NCI-H187 treated with DMSO at 0.1 percent for 48 hours (cell line): ENCODE measurements at places on chromosomes 3 and 15.

GRCh38 chr3:169759256-169759655 lies 5.6 kb downstream of the TERC start:
- DNase-seq, result no peak

DNA sequence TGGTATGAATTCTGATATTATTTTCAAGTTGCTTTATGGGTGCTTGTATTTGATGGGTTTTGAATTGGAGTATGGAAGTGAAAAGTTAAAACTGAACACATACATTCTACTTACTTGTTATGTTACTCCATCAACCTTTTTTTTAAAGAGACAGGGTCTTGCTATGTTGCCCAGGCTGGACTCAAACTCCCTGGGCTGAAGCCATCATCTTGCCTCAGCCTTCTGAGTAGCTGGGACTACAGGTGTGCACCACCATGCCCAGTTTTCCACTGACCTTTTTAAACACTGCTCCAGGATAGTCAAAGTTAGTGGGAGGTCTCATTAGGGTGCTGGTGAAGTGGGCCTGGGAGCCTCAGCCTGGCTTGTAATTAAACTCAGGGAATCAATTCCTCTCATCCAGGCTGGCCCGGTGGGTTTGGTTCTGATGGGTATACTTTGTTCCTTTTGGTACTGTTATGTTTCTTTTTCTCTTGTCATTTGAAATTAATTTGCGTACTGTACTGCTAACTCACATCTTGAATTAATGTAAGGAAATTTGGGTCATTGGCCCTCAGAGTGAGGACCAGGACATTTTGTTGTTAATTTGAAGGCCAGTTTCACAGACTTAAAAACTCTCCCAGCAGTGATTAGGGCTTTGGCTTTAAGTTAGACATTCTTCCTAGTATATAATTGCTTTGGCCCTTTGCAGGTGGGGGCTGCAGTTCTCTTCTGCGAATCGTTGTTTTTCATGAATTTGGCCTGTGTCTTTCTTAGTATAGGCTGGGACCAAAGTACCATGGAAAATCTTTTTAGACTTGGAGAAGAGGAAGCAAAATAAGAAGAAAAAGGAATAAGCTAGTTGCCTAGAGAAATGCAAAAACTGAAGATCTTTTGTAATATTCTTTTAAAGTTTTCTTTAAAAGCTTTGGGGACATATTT lies 66.9 kb downstream of the FNDC3B start:
- DNase-seq, result no peak

- no peak for DNase-seq
Observed at GRCh38 chr3:124919756-124920155, 14.8 kb downstream of the MUC13 start.

- no peak for DNase-seq
Observed at GRCh38 chr3:120623727-120624093, 27.6 kb downstream of the NDUFB4 start.

GRCh38 chr3:176663387-176663786 lies 533.9 kb downstream of the TBL1XR1 start:
- DNase-seq, result no peak

DNA sequence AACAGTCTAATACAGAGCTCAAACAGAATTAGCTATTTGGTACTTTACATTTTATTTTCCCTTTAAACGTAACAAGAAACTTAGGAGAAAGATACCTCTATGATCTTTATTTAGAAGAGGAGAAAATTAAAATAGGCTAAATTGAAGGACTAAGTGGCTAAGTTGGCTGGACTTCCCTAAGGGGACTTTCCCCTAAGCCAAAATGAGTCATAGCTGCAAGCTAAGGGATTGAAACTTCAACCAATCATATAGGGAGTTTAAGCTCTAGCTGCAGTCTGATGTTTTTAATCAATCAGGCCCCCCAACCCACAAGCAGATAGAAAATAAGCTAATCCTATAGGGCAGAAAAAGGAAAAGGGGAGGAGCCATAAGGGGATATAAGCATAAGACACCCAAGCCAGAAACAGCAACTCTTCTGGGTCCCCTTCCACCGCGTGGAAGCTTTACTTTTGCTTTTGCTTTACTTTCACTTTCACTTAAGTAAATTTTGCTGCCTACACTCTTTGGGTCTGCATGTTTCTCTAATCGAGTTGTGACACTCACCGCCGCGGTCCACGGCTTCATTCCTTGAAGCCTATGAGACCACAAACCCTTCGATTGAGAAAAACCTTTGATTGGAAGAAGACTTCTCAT lies 1108.5 kb upstream of the EPHA6 start:
- no peak for DNase-seq
